ENCODE measurements at places on chromosomes 13 and 19.

GRCh38 chr13:51225029-51225428, 2.8 kb downstream of the FAM124A start:
- no peak for DNase-seq

DNA sequence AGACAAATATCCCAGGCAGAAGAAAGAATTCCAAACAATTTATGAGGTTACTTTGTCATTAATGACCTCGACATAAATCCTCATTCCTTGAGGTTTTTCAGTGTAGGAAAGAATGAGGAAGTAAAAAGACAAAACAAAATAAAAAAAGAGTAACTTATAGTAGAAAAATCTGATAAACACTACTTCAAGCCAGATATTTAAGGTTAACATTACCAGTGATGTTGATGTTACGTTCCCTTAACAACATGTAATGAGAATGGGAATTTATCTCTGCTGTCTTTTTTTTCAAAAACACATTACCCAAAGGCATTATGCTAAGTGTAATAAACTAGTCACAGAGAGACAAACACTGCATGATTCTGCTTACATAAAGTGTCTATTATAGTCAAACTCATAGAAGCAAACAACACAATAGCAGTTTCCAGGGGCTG, 935.1 kb downstream of the SLITRK1 start:
- no peak for DNase-seq

DNA sequence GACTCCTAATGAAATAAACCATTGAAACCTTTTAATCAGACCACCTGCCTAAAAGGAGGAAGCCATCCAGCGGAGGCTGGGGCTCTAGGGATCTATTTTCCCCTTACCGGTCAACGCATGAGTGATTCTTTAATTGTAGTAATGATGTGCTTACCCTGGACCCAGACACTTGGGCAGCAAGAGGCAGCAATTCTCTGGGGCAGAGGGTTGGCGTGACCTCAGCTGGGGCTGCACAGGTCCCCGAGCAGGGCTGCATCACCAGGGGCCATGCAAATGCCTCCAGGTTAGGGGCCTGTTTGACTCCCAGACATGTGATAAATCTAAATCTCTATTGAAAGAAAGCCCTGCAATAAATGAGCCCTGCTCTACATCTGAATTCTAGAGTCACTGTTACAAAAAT, 194.2 kb upstream of the TSHZ3 start:
- no peak for DNase-seq

GRCh38 chr13:86201477-86201876, 402.3 kb upstream of the SLITRK6 start:
- DNase-seq, result no peak

DNA sequence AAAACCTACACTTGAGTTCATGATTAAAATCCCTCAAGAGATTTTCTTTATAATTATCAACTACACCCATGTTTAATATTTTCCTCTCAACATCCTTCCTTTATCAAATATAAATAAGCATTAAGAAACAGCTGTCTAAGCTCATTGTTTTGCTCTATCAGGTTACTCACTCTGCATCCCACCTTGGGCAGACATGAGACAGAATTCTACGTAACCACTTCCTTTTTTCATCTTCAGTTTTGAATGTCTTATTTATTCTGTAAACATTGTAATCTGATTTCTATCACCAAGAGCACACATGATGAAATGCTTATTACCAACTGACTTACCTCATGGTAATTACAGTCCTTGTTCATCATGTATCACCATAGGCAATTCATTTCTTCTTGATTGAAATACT, 1256.6 kb upstream of the ATXN8OS start:
- no peak for DNase-seq

- no peak for DNase-seq
These were observed 27.3 kb upstream of the EDDM13 start for GRCh38 chr19:56245121-56245740.

DNA sequence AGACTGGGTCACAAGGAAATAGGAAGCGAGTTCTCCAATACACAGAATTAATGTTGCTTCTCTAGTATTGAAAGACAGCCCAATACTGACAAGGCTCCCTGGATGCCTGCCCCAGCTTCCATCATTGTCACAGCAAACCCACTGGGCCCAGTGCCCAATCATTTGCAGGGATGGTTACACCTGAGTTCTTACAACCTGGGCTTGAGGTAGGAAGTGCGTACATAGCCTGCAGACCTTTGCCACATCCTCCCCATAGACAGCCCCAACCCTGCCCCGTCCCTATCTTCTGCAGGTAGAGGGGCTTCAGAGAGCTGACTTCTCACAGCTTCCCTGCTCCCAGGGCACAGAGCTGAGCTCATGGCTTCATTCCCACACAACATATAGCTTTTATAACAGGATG, 108.1 kb upstream of the UBL3 start:
- DNase-seq, result no peak

GRCh38 chr13:44493213-44493812, 82.8 kb downstream of the TSC22D1 start:
- no peak for DNase-seq

- no peak for DNase-seq
These were observed 39.2 kb downstream of the GATAD2A start for GRCh38 chr19:19444681-19445155.

DNA sequence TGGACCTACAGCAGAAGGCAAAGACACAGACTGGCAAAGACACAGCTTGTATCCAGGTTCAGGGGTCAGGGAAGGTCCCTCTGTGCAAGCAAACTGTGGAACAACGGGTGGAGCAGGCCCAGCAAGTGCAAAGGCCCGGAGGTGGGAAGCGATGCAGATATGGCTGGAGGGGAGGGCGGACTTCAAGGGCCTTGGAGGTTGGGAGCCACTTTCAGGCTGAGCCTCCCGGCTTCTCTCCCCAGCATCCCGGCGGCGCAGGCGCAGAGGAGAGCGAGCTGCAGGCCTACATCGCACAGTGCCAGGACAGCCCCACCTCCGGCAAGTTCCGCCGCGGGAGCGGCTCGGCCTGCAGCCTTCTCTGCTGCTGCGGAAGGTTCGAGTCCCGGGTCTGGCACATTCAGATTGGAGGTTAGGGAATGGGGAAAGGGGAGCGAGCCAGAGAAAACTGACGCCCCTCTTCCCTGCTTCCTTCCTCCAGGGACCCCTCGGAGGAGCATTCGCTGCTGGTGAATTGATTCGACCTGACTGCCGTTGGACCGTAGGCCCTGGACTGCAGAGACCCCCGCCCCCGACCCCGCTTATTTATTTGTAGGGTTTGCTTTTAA, 2.1 kb upstream of the PNPLA6 start:
- DNase-seq, result no peak

GRCh38 chr13:80726868-80727267, 385.9 kb upstream of the SPRY2 start:
- no peak for DNase-seq

GRCh38 chr13:30366088-30366487, 56.2 kb upstream of the UBE2L5 start:
- DNase-seq, result no peak

DNA sequence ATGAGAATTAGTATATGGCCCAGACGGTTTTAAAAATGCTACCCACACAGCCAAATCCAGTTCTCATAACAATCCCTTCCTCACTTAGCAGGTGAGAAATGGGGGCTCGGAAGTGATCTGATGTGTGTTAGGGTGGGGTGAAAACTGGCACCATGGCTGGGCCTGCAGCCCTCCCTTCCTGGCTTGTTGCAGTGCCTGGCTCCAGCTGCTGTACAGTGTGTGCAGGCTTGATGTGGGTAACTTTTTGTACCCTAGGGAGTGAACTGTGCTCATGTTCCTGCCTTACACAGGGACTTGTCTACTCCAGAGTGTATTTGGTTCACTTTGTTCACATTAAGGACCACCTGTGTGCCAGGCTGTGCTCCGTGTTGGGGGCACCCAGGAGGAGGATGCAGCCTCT, 177.2 kb downstream of the LMO7 start:
- DNase-seq, result no peak

DNA sequence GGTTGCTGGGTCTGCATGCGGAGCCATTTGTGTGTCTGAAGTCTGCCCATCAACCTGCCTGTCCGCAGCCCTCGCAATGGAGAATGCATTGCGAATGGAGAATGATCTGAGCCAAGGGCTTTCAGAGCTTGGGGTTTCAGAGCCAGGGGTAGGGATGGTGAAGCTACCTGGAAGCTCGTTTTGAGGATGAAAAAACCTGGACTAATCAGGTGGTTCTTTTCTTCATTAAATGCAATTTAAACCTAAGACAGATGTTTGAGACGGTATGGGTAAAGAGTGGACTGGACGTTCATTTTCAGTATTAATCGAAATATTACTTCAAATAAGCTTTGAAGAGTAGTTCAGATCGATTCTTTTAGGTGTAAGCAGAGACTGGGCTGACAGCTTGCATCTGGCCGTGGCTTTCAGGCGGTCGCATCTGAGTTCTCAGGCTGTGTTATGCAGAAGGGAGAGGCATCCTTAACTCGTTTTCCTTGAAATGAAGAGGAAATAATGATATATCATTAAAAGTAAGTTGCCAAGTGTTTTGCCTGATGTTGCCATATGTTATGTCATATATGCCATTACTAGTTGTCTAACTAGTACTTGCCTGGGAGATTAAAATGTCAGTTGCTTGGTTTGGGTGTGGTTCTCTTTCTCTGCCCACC, 801 bp downstream of the MCF2L start:
- no peak for DNase-seq

- no peak for DNase-seq
These were observed 327.4 kb upstream of the ZNF507 start for GRCh38 chr19:32018014-32018413.

DNA sequence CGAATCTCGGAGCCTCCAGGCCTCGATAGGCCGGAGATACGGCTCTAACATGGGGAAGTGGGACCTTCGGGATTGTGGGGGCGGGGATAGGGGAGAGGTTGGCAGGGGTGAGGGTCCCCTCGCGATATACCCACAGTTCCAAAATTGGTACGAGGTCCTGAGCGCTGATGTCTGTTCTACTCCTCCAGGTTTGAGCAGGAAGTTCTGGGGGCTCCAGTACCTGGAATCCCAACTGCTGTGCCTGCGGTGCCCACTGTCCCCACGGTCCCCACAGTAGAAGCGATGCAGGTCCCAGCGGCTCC, 447 bp downstream of the RBM42 start:
- no peak for DNase-seq

DNA sequence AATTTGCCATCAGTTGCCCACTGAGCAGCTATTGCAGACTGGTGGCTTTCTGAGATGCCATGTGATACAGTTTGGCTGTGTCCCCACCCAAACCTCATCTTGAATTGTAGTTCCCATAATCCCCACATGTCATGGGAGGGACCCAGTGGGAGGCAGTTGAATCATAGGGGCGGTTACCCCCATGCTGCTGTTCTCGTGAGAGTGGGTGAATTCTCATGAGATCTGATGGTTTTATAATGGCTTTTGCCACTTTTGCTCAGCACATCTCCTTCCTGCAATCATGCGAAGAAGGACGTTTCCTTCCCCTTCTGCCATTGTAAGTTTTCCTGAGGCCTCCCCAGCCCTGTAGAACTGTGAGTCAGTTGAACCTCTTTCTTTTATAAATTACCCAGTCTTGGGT, 34.8 kb upstream of the ANKRD10 start:
- no peak for DNase-seq

- DNase-seq, result no peak
These were observed at the start of gene ENOX1 for GRCh38 chr13:43786766-43787517. ENOX1 (minus strand) TSS chr13:43786972.

DNA sequence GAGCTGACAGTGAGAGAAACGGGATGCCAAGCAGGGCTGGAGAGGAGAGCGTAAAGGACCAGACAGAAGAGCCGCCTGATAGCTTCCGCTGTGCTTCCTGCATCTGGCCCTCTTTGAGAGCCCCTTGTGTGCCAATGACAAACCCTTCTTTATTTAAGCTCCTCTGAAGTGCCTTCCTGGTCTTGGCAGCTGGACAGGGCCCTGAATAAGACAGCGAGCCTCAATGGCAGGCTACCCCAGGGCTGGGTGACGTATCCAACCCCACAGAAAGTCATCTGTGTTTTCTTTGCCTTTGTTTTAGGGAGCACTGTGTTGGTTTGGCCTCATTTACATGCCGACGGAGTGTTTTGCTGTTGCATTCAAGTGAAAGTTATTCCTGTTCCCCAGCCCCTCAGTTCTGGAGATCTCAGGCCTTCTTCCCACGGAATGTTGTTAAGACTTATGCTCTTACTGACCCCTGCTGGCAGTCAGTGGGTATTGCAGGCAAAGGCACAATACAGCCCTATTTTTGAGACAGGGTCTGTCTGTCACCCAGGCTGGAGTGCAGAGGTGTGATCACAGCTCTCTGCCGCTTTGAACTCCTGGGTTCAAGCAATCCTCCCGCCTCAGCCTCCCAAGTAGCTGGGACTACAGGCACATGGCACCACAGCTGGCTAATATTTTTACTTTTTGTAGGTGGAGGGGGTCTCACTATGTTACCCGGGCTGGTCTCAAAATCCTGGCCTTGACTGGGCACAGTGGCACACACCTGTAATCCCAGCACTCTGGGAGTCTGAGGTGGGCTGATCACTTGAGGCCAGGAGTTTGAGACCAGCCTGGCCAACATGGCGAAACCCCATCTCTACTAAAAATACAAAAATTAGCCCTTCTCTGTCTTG, 16.8 kb downstream of the CCL25 start:
- DNase-seq, result no peak
